ENCODE measurements at places on chromosomes 3 and 15.

DNA sequence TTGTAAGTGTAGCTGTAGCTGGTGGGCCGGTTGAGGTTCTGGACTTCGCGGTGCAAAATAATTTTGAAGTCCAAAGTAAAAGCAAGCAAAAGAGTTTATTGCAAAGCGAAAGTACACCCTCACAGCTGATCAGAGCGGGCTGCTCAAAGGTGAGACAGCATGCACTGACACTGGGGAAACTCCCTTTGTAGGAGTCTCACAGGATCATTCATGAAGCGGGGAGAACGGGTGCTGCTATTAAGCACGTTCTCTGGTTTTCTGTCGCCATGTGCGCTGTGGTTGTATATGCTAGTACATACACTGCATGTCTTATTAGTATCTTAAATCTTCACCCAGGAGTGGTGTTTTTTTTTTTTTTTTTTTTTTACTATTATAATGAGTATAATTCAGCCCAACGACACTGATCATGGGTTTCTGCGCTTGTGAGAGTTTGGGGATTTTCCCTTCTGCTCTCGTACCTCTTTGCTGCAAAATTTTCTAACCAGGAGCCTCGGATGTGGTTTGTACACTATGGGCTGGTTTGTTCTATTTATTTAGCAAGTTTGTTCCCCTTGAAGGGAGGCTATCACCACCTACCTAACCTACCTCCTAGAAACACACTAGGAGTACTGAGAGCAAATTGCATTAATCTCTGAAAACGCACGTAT, 1.4 kb upstream of the AP4E1 start:
- peak; percentile 22 for DNase-seq

DNA sequence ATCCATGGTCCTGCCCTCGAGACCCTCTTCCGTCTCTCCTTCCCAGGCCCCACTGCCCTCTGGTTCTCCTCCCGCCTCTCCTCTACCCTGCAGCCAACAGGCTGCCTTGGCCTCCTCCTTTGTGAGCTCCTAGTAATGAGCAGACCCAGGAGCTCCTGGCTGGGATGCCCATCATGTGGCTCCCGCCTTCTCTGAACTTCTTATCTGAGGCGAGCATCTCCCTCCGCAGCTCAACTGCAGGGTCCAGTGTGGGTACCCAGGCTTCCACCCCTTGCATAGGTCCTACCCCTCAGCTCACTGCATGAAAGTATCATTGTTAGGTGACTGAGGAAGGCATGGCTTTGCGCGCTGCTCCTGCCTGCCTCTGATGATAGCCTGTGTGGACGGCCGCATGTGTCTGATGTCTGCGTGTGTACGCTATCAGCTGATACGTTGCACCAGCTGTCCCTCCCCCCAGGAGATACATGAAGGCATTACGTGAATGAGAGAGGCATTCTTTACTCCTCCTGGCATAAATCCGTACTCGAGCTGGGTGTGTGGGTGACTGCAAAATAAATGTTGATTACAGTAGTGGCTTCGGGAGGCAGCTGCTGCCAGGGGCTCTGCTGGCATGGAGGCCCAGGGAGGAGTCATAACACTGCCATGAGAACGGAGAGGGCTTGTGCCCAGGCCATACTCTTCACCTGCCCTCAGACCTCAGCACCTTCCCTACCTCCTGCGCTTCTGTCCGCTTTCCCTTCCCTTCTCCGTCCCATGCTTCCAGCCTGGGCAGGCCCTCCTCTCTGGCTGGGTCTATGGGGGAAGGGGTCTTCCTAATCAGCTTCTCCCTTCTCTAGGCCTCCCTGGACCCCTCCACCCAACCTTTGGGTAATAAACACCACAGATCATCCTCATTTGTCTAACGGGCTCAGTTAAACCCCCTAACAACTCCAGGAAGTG, 48.8 kb downstream of the ZNF710 start:
- DNase-seq, result peak; percentile 41

- DNase-seq, result no peak
These were observed 30.3 kb downstream of the TPRG1 start for GRCh38 chr3:189202106-189202505.

- DNase-seq, result peak; percentile 81
These were observed 13.7 kb downstream of the CELF6 start for GRCh38 chr15:72306211-72306785.

GRCh38 chr3:132354916-132355702, 37.9 kb downstream of the ACP3 start:
- no peak for DNase-seq

Measured in G401 (cell line).